Activated CD8-positive, alpha-beta T cell treated with anti-CD3 and anti-CD28 coated beads for 36 hours (primary cell): ENCODE measurements at places on chromosomes 4 and X. TPM values are rescaled to one million over a fixed set of nuclear protein-coding genes. Genes with fewer than 3 reads are reported as not detected.
A peak's percentile ranks its signal among the peaks of the same experiment; 100 is the strongest.

DNA sequence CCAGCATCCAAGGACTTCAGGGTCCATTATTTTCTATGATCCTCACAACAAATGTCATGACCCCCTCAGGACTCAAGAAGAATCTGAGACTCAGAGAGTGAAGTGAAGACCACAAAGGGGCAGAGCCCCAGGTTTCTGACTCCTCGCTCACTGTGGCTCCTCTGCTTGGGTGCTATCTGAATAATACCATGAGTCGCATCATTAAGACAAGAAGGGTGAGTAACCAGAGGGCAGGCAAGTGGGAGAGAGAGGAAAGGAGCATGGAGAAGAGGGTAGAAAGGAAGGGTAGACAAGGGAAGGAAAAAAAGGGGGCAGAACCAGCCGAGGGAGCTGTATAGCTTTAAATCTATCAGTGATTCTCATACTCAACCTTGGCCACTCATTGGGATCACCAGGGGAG lies 15.5 kb upstream of the HSD17B10 start:
- no peaks in the 10 kb centered on the region for H3K36me3 ChIP-seq
- no peak overlapping the region for H3K27ac ChIP-seq
- no peaks in the 10 kb centered on the region for H3K27me3 ChIP-seq
- DNase-seq: no peak
- H3K4me1 ChIP-seq: no peaks in the 10 kb centered on the region
- no peak overlapping the region for H3K4me3 ChIP-seq

The IL2 gene
- total RNA-seq: 5.4 TPM

- H3K36me3 ChIP-seq: peaks cover 21% of the 10 kb centered on the region
- peaks cover 31% of the 10 kb centered on the region for H3K4me1 ChIP-seq
- no peaks in the 10 kb centered on the region for H3K27me3 ChIP-seq
- peak overlapping the region; percentile 68 for H3K27ac ChIP-seq
These were observed 111.7 kb downstream of the PTTG2 start for GRCh38 chr4:38071801-38072431.

The FRAS1 gene
- 0.05 TPM for total RNA-seq

DNA sequence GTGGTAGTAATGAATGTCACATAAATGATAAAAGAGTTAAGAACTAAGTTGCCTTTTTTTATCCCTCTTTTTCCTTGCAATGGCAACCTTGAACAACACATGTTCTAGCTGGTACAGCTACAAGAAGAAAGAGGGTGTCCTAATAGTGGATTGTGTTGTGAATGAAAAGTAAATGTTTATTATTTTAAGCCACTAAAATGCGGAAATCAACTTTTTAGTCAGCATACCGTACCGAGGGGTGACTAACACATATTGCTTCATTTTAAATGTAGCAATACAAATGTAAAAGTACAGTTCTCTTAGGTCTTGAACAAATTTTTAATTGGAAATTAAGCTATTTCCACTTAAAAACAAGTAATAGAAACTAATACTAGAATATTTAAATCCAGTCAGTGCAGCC lies 17.7 kb upstream of the AP1AR start:
- DNase-seq: no peak
- peaks cover 9% of the 10 kb centered on the region for H3K4me1 ChIP-seq
- no peaks in the 10 kb centered on the region for H3K27me3 ChIP-seq

The VAMP7 gene
- total RNA-seq: 30.7 TPM

DNA sequence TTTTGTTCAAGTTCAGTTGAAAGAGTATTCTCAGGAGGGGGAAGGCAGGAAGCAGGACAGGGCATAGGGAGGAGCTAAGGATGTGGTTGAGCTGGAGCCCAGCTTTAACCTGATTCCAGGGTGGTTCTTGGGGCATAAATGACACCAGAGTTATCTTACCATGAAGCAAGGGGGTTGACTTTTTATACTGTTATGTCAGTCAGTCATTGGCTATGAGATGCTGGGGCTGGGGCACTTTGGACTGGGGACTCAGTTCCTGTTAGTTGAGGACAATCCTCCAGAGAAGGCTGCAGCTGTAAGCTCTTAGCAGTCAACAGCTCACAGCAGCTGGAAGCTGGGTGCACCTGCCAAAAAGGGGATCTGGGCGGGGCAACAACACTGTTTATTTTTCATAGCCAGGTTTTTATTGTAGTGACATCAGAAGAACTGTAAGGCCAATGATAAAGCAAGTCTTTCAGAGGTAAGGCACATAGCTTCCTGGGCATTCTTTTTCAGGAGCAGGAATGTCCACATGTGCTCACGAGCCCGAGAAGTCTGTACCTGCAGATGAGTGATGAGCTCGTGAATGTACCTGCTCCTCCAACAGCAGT lies 78.5 kb downstream of the MID1IP1 start:
- H3K36me3 ChIP-seq: no peaks in the 10 kb centered on the region
- H3K27me3 ChIP-seq: no peaks in the 10 kb centered on the region
- H3K4me3 ChIP-seq: no peak overlapping the region
- DNase-seq: no peak

DNA sequence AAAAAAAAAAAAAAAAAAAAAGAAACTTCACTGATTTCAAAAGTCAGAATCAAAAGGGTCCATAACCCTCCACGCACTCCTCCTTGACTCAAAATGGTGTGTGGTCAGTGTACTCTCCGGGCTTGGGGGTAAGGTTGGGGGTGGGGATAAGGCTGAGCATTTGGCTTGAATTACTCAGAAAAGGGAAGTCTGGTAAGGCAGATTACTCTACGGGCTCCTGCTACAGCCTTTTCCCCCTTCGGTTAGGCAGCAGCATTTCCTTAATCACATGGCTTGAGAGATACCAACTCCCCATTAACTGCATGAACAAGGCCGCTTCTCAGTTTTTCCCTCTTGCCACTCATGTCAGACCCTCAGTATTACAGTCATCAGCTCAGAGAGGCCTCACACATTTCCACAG lies 135.4 kb upstream of the DUSP21 start:
- no peak overlapping the region for H3K4me3 ChIP-seq
- no peaks in the 10 kb centered on the region for H3K36me3 ChIP-seq
- H3K27ac ChIP-seq: no peak overlapping the region
- no peaks in the 10 kb centered on the region for H3K4me1 ChIP-seq
- no peak for DNase-seq

GRCh38 chrX:47182106-47182700 lies 11.4 kb upstream of the UBA1 start:
- no peak overlapping the region for H3K27ac ChIP-seq
- no peak for DNase-seq
- H3K4me3 ChIP-seq: no peak overlapping the region
- H3K36me3 ChIP-seq: peaks cover 15% of the 10 kb centered on the region

- peaks cover 4% of the 10 kb centered on the region for H3K4me1 ChIP-seq
- H3K4me3 ChIP-seq: no peak overlapping the region
- no peak overlapping the region for H3K27ac ChIP-seq
- no peak for DNase-seq
These were observed 18.6 kb downstream of the CLCN4 start for GRCh38 chrX:10175319-10175871.

DNA sequence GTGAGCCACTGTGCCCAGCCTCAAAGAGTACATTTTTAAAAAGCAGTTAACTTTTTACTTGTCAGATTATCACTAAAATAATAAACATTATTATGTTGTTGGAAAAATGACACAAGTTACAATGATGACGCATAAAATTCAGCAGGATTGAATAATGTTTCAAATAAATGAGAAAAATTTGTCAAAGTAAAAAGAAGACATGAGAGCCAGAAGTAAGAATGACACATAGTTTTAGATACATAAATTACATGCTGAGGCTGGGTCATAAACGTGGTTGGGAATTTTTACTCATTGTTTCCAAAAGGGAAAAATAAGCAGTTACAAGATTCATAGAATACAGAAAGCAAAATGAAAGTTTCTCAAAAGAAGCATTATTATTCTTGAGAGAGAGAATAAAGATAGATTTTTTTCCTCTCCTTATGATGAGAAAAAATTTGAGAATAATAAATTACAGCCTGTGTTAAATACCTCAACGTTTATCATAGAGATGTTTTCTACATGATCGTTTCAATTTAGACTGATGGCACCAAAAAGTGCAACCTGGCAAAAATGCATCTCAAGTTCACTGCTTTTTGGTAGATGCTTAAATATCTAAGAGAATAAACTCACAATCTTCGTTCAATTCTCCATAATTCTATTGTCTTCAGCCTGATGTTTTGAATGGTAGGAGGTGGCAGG lies 40.4 kb downstream of the GUCY1B1 start:
- peaks cover 3% of the 10 kb centered on the region for H3K27me3 ChIP-seq
- peaks cover 7% of the 10 kb centered on the region for H3K4me1 ChIP-seq
- no peak overlapping the region for H3K4me3 ChIP-seq
- H3K36me3 ChIP-seq: no peaks in the 10 kb centered on the region
- H3K27ac ChIP-seq: no peak overlapping the region

GRCh38 chr4:81173213-81173612 lies 41.8 kb downstream of the PRKG2 start:
- H3K27me3 ChIP-seq: peaks cover 4% of the 10 kb centered on the region
- H3K4me1 ChIP-seq: no peaks in the 10 kb centered on the region
- H3K36me3 ChIP-seq: no peaks in the 10 kb centered on the region
- H3K27ac ChIP-seq: no peak overlapping the region
- no peak for DNase-seq

GRCh38 chr4:110620691-110621327 lies 2.1 kb downstream of the PITX2 start:
- peaks cover 34% of the 10 kb centered on the region for H3K4me1 ChIP-seq
- no peak overlapping the region for H3K4me3 ChIP-seq
- H3K27ac ChIP-seq: no peak overlapping the region
- H3K27me3 ChIP-seq: peaks cover 86% of the 10 kb centered on the region
- H3K36me3 ChIP-seq: peaks cover 3% of the 10 kb centered on the region
- DNase-seq: no peak
